ENCODE measurements at places on chromosomes 3 and 15.

- no peak for DNase-seq
These were observed 97.1 kb downstream of the CD47 start for GRCh38 chr3:107993771-107994170.

GRCh38 chr15:98649472-98650416 lies 1.4 kb downstream of the IGF1R start:
- peak; percentile 26 for DNase-seq

DNA sequence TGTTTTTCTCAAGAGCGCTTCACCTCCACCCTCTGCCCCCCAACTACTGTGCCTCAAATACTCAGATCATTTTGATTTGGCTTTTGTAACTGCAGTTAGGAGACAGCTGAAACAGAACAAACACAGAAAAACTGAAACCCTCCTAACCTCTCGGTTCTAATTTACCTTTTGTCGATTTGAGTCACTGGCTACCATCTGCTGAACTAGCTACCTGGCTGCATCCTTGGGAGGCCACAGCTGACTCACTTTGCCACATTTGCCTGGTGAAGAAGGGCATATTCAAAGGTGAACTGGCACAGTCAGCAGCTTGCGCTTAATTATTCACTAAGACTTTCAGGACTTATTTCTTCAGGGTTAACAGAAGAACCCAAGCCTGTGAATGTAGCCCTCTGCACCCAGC lies 117.7 kb downstream of the FOXB1 start:
- DNase-seq = no peak

GRCh38 chr3:36804295-36805055 lies 40.1 kb upstream of the DCLK3 start:
- no peak for DNase-seq

DNA sequence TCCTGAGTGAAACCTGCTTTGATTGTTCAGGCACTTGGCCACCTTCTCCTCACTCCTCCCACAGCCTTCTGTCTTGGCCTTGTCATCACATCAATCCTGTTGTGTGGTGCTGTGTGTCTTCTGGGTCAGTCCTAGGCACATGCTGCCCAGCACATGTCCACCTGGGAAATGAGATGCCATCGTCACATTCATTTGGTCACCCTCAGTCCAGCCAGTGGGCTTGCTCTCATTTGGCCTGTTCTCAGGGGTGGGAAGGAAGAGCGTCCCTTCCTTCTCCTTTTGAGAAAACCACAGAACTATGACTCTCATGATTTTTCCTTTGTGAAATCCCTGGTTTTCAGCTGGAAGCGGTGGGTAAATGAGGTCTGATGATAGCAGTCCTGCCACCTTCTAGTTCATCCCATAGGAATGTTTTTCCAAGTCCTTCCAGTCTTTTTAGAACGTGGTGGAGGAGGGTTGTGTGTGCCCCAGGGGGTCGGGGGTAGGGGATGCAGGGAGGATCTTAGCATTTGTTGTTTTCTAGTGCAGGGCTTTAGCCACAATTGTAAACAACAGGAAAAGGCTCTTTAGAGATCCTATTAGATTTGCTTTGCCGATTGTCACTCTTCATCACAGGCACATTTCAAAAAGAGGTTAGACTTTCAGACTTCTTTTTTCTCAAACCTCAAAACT lies 8.4 kb upstream of the PLA1A start:
- no peak for DNase-seq

DNA sequence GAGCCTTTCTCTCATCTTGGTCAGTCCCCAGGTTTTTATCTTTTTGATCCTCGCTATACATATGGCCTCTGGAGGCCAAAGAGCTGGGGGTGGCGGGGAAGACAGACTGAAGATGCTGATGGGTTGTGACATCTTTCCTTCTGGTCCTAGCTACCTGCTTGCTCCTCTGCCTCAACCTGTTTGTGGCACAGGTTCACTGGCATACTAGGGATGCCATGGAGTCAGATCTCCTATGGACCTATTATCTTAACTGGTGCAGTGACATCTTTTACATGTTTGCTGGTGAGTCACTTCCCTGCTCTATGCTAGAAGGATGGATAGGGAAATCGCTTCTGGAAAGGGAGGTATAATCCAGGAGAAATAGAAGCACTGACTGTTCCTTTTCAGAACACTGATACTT lies 8.8 kb downstream of the TMEM202 start:
- DNase-seq = no peak

- no peak for DNase-seq
These were observed 241.7 kb downstream of the ATP8B4 start for GRCh38 chr15:49877117-49877872.

DNA sequence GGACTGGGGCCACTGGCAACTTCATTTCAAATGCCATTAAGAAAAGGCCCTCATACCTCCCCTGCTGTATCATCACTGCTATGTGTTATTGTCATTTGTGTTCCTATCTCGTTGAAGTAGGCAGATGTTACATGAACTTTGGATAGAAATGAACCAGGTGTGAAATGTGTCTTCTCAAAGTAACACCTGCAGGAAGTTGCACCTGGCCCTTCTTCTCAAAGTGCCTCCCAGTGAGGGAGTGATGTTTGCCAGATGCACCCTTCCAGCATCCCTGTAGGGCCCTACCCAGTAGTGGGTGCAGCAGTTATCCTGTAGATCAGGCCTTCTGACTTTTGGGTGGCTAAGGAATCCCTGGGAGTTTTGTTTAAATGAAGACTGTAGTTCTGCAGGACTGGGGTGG lies 197.7 kb upstream of the CTNNB1 start:
- DNase-seq = no peak

DNA sequence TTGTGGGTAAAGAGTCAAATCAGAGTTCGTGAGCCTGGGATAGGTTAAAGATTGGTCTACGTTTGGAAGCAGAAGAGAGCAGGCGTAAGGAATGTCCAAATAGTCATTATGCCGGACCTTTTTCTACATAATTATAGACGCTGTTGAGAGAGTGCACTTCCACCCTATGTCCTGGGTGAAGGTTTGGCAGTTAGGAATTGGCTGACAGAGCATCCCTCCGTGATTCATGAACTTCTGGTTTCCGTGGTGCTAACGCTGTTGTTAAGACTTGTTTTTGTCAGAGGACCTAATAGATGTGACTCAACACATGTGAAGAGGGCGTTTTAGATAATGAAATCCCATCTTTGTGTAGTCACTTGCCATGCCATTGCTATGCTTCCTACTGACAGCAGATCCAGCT lies 1.1 kb downstream of the EAF1 start:
- DNase-seq = no peak

- no peak for DNase-seq
These were observed 29.1 kb downstream of the PTX3 start for GRCh38 chr3:157465741-157466140.

DNA sequence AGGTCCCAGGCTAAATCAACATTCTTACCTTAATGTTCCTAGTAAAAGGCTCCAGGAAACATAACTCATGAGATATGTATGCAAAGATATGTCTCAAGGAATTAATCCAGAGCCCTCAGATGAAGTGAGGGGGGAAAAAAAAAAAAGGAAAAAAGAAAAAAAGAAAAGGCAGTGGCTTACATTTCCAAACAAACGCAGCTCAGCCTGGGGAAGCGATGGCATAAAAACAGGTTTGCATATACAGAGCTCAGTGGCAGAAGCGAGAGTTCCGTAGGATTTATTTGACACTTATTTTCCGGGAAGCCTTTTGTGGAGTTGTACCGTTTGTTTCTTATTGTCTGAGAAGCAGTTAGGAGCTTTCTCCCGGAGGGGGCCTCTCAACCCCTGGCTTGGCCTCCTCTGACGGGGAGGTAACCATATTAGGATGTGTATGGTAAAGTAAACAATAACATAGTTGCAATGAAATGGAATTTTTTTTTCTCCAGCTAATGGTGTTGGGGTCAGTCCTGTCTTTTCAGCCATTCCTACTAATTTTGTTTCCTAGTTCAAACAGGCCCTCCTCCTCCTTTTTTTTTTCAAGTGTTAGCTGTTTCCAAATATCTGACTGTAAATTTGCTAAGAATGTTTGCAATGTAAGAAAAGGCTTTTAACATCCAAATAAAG lies 338.6 kb downstream of the FOXP1 start:
- no peak for DNase-seq

GRCh38 chr15:39756806-39757522 lies 25.7 kb downstream of the FSIP1 start:
- no peak for DNase-seq

DNA sequence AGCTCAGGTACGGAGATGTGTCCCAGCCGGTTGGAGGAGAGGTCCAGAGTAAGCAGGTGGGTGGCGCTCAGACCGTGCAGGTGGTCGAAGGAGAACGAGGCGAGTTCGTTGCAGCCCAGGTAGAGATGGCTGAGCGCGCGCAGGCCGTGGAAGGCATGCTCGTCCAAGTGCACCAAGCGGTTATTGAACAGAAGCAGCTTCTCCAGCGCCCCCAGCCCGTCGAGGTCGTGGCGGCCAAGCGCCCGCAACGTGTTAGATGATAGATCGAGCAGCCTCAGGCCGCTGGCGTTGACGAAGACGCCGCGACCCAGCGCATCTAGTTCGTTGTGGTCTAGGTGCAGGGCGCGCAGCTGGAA lies 648 bp downstream of the AMIGO3 start:
- no peak for DNase-seq

Data from CD8-positive, alpha-beta memory T cell (primary cell).